Stimulated activated CD8-positive, alpha-beta memory T cell treated with anti-CD3 and anti-CD28 coated beads, Interleukin-7, amount 100 ng/mL, for 1 hour (primary cell): ENCODE measurements at places on chromosomes 1 and 21.

DNA sequence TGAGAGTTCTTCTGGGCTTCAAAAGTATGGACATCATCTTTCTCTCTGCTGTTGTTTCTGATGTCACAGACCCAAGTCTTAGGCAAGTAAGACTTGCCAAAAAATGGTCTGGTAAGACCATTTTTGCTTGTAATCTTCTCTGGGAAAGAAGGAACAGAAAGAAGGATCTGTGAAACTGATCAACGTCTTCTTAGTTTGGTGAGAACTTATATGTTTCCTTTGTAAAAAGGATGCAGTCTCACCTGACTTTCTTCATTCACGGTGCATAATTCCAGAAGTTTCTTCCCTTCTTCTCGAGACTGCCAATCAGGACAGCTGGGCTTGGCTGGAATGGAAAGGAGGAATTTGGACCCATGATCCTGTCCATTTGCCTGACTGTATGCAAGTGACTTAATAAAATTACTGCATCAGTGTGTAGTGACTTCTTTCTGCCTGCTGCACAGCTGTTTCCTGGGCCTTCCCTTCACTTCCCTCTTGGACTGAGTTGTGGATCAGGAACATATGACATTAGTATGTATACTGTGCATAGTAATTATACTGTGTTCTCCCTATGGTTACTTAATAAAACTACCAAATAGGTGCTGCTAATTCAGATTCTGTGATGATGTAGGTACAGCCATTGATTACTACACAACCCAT lies 7.6 kb upstream of the DENND1B start:
- DNase-seq, result no peak

DNA sequence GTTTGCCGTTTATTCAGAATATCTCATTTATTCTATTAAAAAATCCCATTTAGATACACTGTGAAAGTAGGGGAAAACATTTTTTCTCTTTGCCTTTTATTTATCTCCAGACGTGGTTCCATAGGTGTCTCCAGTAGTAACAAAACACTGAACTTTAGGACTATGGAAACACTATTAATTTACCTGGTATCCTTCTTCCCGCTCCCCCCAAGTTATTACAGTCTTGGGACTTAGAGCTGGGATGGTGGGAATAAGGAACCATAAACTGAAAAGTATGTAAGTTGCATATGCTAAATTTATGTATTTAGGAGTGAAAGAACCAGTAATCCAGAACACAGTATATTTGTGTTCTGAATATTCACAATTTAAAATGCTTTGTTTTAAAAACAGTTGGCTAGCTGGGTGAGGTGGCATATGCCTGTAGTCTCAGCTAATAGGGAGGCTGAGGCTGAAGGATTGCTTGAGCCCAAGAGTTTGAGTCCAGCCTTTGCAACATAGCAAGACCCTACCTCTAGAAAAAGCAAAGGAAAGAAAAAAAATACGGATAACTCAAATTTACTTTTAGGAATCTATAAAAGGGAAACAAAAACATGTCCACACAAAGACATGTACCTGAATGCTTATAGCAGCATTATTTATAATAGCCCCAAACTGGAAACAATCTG lies 3.1 kb downstream of the DNAJB4 start:
- DNase-seq, result no peak

- DNase-seq, result no peak
These were observed 9.5 kb upstream of the GOLT1A start for GRCh38 chr1:204223129-204223860.

- DNase-seq, result no peak
These were observed 96.7 kb upstream of the JUN start for GRCh38 chr1:58880592-58880991.

DNA sequence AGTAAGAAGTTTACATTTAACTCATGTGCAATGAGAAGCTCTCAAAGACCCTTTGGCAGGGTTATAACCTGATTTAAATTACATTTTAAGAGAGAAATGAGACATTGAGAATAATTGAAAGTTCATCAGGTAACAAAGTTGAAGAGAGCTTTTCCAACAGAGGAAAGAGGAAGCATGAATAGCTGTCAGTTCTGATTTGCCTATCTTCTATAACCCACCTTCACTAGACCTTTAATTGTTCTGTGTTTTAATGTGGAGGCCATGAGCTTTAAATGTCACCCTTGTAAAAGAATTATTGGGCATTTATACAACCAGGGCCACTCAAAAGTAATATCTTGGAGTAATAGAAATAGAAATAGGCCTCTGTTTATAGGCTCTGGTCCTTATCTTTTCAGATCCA lies 9.3 kb upstream of the FCRL1 start:
- no peak for DNase-seq

DNA sequence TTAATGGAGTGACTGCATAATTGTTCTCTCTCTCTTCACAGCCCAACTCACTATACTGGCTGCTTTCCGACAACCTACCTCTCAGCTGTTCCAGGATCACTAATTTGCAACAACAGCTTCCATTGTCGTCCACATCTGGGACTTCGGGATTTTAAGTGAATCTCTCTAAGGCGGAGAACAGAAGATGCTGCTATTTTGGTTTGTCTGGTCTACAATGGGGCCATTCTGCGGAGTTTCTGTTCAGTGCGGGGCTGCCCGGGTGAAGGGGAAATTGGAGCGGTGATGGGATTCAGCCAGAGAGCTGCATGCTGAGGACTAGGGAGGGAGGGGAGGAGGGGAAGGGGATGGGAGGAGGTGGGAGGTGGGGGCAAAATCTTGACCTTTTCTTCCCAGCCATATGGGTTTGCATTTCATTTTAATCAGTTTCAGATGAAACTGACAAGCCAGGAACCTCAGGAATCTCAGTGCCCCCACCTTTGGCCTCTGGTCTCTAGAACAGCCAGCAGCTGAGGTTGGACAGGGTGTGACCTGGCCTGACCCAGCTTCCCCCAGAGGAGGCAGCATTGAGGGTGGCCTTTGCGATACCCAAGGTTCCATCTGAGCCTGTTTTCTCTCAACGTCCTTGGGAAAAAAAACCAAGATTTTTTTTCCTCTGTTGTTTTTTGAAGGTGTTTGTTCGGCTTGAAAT lies 6.9 kb upstream of the SRP9 start:
- no peak for DNase-seq

GRCh38 chr1:109543988-109544735 lies 4.3 kb upstream of the GNAI3 start:
- DNase-seq, result no peak

DNA sequence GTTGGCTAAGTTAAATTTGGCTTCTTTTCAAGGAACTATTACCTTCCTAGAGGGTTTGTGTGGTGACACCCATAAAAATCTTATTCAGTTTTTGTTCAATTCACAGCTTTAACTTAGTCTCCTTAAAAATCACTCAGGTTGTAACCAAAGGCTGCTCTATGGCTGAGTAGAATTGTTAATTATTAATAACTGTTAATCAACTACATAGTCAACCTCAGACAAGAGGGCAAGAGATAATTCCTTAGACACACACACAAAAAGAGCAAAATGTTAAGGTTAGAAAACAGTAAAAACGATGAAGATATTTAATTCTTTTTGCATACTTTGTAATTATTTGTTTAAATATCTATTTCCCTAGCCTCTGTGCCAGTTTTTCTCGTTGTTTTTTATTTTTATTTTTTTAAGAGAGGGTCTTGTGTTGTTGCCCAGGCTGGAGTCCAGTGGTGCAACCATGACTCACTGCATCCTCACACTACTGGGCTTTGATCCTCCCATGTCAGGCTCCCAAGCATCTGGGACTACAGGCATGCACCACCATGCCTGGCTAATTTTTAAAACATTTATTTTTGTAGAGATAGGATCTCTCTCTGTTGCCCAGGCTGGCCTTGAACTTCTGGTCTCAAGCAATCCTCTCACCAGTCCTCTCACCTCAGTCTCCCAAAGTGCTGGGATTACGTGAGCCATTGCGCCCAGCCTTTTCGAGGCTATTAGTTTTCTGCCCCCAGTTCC lies 215.2 kb downstream of the DISC1 start:
- DNase-seq, result no peak

GRCh38 chr1:156439036-156439776 lies 61.4 kb downstream of the MEF2D start:
- DNase-seq, result no peak

DNA sequence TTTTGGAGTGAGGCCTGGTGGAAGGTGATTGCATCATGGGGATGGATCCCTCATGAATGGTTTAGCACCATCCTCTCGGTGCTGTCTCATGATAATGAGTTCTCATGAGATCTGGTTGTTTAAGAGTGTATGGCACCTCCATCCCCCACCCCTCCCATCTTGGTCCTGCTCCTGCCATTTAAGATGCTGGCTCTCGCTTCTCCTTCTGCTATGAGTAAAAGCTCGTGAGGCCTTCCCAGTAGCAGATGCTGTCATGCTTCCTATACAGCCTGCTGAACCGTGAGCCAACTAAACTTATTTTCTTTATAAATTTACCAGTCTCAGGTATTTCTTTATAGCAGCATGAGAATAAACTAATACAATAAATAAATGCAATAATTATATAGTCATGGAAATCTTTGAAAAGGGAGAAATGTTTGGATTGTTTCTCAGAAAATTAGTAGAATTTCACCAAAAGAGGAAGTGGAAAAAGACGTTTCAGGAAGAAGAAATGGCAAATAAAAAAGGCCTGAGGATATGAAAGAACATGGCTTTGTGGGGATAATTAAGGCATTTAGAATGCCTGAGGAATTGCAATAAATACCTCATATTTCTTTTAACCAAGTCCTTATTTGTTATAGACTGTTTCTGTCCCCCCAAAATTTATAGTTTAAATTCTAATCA lies 451.2 kb upstream of the ADGRL4 start:
- DNase-seq, result no peak

- no peak for DNase-seq
These were observed 263.3 kb downstream of the KIF26B start for GRCh38 chr1:245418077-245418476.

- DNase-seq, result no peak
These were observed 22.5 kb downstream of the NTMT2 start for GRCh38 chr1:170168265-170168664.

DNA sequence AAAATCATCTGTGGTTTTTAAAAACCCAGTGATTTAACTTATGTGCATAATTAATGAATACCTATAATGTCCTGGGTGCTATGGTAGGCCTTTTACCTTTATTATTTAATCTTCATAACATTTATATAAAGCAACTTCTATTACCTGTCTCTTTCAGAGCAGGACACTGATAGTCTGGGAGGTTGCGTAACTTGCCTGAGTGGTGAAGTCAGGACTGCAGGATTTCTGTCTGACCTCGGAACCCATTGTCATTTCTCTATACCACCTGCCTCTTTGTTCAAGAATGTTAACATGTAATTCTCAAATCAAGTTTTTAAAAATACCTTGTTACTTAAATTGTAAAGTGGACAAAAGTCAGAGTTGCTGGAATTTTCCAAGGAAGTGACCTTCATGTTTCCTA lies 41.0 kb upstream of the BACH1 start:
- DNase-seq, result no peak

- no peak for DNase-seq
These were observed 14.7 kb downstream of the ATPAF1 start for GRCh38 chr1:46653405-46653958.

- no peak for DNase-seq
These were observed 62.7 kb downstream of the CD34 start for GRCh38 chr1:207848234-207848633.

DNA sequence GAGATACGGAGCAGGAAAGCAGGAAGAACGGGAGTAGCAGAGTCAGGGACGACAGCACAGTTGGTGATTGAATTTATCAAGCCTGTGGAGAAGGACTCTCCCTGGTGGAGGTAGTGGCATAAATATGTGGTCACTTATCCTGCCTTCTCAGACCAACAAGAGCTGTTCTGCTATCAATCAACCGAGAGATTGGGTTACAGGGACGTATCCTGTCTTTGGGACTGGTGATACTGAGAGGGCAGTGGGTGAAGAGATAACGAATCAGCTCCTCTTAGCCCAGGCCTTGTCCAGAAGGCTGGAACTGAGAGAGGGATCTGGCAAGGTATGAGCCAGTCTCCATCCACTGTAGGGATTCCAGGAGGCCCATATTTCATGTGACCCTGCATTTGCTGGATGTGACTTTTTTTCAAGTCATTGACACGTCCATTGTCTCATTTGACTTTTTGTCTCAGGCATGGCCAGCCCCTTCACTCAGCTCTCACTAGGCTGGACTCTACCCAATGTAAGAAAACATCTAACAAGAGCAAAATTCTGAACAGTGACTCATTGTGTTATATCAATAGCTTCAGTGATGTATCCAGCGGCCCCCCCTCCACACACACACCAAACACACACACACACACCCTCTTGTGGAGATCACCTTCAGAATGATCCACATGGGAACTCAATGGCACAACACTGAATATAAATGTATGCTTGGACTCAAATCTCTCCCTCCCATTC lies 11.3 kb downstream of the C1orf116 start:
- no peak for DNase-seq

- no peak for DNase-seq
These were observed 82.1 kb downstream of the OLFM3 start for GRCh38 chr1:101914473-101915242.

DNA sequence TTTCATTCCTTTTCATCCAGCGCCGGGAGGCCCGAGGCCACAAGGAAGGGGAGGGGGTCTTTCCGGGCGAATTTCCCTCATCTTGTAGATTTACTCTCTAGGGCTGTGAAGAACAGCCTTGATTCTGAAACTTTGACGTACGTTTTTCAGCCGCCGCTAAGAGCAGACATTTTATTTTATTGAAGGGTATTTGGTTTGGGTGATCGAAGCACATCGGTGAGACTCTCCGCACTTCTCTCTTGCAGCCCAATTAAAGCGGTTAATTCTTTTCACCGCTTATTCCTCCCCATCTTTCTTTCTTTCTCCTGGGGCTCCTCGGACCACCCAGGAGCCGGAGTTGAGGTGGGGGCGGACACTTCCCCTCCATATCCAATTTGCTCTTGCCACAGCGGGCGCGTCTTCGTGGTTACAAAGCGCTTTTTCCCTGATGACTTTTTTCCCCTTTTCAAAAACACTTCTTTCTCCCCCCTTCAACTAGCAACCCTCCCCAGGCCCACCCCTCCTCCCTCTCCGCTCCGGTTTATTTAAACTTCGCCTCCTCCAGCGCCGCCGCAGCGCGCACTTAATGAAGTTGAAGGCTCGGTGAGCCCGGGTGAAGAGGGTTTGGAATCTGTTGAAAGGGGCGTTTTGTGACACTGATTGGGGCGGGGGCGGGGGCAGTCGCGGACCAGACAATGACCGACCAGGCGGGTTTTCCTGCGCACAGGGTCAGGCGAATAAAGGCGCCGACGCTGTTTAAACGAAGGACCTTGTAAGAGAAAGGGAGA lies 5.9 kb downstream of the FOXD2 start:
- DNase-seq, result no peak

DNA sequence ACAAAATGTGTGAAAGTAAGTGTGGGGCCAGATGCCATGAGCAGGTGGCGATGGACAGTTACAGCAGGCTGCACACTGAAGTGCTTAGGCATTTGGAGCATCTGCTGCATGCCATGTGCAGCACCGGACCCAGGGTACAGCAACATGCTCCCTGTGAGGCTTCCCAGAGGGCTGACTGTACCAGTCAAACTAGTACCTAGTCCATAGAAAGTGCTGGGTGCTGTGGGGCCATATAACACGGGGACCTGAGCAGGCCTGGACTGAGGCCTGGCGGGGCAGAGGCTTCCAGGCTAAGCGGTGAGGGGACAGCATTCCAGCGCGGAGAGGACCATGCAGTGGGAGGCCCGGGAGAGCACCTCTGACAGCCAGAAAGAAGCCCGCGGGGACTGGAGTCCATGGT lies 29.9 kb upstream of the PKP1 start:
- DNase-seq, result no peak

- DNase-seq, result no peak
These were observed 5.5 kb downstream of the HIPK1 start for GRCh38 chr1:113934511-113935055.
